ENCODE measurements at places on chromosomes 3 and 15. TPM values are rescaled to one million over a fixed set of nuclear protein-coding genes. Genes with fewer than 3 reads are reported as not detected.

The PTH1R gene
- 0.76 TPM for polyA plus RNA-seq

The SLC7A14 gene
- polyA plus RNA-seq: not detected

GRCh38 chr3:4734454-4734853 lies 241.3 kb downstream of the ITPR1 start:
- no peak for DNase-seq

- DNase-seq: peak; percentile 21
Observed at GRCh38 chr15:80749589-80749988, 29.6 kb upstream of the CEMIP start.

The RBSN gene
- 9.1 TPM for polyA plus RNA-seq
